ENCODE measurements at places on chromosomes 5 and 9.

GRCh38 chr9:134395002-134395517, 68.8 kb downstream of the RXRA start:
- DNase-seq: no peak

GRCh38 chr9:76403352-76403751, 9.1 kb upstream of the RFK start:
- no peak for DNase-seq

DNA sequence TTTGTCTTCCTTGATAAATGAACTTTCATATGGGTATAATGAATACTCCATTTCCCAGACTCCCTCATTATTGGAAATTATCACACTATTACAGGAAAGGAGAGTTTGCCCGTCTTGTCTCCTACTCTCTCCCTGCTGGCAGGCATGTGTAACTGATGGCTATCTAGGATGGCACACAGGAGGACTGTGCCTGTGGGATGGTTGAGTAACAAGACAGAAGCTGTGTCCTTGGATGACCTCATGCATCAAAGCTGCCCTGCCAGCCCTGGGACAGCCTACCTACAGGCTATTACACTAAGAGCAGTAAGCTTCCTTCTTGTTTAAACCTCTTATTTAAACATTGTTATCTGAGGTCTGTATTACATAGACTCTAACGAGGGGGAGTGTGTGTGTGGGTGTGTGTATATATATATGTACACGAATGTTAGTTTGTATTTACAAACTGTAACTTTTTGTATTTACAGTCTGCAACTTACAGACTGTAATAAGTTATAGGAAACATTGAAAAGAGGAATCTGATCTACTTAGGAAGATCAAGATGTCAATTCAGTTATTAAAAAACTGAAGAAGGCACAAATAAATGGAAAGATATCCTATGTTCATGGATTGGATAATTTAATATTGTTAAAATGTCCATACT, 247.6 kb upstream of the ACO1 start:
- DNase-seq: no peak

DNA sequence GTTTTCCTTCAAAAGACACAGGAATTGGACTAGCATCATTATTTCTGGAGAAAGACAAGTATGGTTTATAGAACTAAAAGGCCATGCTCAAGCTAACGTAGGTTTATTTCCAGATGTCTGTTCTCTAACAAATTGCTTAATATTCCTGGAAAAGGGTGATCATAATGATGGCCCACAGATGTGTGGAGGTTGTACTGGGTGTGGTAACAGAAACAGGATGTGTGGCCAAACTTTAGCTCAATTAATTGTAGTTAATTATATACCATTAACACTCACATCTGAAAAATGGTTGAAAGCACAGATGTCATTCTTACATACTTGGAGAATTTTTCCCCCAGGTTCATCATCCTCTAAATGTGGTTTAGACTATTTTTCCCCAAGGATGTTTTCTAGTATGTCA, 292.7 kb upstream of the RASA1 start:
- no peak for DNase-seq

DNA sequence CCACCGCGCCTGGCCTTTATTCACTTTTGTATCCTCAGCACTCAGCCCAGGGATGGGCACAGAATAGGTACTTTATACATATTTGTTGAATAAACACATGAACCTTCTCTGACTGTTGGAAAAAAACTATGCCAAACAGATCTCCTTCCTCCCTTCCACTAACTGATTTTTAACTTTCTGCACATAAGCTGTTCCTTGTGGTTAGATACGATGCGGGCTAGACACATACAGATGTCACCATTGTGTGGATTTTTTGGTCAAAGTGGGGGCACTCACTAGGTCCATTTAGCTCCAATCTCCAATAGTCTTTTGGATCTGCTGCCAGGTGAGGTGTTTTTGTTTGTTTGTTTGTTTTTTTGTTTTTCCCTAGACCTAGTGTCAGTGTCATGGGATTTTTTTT, 5.1 kb downstream of the TEX48 start:
- DNase-seq: no peak
